Erythroblast (primary cell): ENCODE measurements at places on chromosomes 4 and X.

DNA sequence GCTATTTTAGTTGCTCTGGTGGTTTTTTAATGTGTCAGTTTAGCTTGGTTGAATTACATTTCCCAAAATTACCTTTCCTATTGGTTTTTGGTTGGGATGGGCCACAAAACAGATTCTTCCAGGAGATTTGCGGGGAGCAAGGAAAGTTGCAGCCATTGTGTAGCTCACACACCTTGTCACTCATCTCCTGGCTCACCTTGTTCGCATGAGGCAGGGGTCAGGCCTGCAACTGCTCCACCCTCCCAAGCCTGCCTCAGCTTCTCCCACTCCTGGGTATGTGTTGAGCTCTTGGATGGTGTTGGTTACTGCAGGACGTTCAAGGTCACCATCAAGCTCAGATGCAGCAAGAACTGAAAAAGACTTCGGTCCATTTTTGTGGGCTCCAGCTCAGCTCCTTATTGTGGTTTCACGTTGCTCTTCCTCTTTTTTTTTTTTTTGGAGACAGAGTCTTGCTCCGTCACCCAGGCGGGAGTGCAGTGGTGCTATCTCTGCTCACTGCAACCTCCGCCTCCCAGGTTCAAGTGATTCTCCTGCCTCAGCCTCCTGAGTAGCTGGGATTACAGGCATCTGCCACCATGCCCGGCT lies 95.6 kb upstream of the METTL14 start:
- no peak for DNase-seq

DNA sequence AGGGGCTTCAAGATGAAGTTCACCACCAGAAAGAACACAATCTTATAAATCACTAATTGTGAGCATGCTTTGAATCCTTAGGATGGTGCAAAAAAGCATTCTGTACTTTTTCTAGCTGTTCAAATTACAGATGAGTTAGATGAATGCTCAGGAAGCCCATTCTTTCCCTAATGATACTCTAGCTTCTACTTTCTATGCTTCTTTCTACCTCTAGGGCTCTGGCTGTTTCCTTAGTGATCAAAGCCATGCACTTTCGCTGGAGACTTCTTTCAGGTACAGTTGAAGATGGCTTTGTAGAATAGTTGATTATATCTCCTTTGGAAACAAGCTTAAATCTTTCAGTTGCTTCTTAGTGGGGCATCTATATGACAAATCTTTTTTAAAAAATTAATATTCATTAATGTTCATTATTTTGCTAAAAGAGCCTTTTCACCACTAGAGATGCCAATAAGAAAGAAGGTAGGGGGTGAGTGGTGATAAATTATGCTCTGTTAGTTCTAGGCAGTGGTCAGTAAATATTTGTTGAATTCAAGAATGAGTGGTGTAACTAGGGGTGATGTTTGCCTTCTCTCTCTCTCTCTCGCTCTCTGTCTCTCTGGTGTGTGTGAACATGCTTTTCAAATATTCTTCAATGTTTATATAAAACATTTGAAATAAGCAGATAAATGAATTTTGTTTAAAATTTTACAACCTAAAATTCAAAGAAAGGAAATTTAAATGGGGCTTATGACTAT lies 169.4 kb downstream of the GLUD2 start:
- no peak for DNase-seq

- no peak for DNase-seq
Observed at GRCh38 chrX:133493366-133493765, 78.1 kb upstream of the GPC4 start.

DNA sequence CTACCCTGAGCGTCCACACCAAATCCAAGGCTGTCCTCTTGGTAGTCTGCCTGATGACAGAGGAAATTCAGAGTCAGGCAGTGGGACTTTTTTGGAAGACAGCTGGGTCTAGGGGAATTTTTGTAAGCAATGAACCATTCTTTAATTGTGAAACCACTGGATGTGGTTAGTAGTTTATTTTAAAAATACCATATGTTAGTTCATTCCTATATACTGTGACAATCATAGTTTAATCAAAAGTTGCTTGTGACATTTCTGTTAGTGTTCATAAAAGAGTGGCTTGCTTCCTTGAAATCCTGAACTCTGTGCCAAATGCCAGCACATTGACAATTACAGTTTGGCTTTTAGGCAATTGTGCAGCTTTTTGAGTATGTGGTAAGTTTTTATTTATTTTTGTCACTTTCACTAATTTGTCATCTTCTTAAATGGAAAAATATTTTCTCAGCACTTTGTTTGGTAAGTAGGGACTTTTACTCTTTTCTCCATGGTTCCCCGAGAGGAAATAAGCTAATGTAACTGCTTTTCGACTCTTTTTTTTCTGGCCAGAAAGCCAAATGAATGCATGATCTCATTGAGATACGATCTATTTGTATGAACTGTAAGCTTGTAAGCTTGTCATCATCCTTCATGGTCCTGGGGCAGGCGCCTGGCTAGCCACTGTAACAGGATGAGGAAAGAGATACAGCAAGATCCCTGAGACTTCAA lies 72.6 kb upstream of the SLC4A4 start:
- DNase-seq: no peak

DNA sequence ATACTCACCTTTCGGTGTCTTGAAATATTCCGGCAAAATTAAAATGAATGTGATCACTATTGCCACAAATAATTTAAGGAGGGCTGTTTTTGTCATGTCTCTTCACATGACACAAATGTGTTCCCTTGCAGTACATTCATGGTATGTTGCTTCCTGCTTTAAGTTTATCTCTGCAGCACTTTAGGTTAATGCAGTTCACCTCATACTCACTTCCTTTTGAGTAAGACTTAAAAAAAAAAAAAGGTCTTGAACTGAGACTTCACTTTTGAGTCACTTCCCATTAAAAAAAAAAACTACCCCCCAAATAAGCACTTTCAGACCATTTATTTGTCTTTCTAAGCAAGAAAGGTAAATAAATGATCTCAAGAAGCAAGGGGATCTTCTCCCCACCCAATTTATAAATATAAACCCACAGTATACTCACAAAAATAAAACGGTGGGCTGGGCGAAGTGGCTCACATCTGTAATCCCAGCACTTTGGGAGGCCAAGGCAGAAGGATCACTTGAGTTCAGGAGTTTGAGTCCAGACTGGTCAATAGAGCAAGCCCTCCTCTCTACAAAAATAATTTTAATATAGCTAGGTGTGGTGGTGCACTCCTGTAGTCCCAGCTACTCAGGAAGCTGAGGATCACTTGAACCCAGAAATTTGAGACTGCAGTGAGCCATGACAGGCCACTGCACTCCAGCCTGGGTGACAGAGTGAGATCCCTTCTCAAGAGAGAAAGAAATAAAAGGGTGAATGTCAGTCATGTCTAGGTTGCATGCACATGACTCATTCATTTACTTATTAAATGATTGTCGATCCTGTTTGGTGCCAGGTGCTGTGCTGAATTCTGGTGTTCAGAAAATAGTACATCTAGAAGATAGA lies at the start of gene TMEM156:
TSS of gene TMEM156 (minus strand) at position 192 of the 868 bp plus-strand sequence. CDS start at position 96, 96 bp downstream.
- no peak for DNase-seq

DNA sequence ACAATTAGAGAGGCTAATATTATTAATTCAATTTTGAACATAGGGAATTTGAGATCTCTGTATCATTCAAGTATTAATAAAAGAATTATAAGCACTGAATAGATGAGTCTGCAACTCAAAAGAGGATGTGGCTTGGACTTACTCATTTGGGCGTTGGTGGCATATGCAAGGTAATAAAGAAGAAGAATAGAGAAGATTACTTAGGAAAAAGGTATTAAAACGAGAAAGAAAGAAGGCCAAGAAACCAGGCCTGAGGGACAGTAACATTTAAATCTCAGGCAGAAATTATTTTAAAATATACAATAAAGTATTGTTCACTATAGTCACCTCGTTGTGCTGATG lies 383.0 kb upstream of the INTU start:
- DNase-seq: no peak

DNA sequence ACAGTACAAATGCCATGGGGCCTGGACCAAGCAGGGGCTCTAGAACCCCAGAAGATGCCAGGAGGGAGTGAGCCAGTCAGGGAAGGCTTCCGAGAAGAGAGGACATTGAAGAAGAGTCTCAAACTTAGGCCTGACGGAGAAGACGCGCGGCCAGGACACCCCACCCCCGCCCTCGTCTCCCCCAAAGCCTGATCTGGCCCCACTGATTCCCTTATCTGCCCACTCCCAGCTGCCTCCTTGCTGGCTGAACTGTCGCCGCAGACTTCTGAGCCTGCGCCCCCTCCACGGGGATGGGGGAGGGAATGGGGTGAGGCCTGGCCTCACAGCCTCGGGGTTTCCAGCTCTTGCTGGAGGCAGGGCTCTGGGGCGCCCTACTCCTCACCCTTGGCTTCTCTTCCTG lies 3.6 kb upstream of the GATA1 start:
- DNase-seq: peak; percentile 95

- DNase-seq: no peak
Observed at GRCh38 chr4:79604152-79604551, 196.1 kb upstream of the GK2 start.

DNA sequence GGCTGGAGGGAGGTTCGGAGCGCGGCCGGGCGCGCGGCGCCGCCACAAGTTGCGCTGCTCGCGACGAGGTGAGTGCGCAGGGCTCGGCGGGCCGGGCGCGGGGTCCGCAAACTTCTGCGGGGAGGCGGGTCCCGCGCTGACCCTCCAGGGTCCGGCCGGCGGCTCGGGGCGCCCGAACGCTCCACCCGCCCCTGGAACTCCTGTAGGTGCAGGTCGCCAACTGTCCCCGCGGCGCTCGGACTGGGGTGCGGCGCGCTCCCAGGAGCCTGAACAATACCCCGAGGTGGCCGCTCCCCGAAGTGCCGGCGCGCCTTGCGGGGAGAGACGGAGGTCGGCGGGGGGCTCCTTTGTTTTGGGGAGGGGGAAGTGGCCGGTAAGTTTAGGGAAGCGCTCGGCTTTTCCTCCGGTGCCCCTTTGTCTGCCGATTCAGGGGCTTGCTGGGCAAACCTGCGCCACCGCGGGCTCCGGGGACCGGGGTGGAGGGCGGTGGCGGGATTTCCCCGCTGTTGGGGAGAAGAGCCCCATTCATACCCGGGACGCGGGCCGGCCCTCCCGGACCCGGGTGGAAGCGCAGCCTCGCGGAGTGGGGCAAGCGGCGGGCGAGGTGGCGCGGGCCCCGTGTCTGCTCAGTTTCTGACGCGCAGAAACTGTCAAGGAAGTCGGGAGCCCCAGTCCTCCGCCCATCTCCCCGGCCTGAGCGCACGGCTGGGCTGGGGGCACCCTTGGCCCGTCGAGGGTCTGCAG lies 694 bp downstream of the TBL1X start:
- peak; percentile 65 for DNase-seq

DNA sequence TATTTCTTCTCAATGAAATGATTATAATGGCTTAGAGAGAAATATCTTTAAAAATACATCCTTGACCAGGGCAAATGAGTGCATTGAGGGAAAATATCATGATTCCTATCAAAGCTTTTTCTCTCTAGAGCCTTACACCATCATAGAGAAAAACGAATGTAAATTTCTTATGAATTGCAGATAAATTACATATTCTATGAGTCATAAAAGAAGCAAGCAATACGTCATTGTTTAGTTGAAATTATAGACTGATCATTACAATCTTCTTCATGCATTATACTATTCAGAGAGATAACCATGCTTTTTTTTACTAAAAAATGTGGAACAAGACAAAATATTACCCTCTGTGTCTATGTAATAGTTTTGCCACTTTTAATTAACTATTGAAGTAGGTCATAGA lies 100.9 kb upstream of the RXFP1 start:
- DNase-seq: no peak

DNA sequence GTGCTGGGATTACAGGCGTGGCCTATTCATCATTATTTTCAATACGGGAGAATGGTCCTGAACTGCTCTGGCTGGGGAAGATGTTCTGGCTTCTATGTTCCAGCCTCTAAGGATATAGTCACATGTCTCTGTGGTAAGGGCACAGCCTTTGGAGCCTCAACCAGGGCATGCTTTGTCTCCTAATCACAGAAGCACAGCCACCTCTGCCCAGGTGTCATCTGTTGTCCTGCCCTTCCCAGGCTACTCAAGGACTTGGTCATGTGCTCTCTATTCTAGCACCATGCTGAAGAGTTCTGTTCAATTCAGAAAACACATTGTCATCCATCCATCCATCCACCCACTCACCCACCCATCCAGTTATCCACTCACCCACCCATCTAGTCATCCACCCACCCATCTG lies 29.5 kb downstream of the ASMTL start:
- no peak for DNase-seq

DNA sequence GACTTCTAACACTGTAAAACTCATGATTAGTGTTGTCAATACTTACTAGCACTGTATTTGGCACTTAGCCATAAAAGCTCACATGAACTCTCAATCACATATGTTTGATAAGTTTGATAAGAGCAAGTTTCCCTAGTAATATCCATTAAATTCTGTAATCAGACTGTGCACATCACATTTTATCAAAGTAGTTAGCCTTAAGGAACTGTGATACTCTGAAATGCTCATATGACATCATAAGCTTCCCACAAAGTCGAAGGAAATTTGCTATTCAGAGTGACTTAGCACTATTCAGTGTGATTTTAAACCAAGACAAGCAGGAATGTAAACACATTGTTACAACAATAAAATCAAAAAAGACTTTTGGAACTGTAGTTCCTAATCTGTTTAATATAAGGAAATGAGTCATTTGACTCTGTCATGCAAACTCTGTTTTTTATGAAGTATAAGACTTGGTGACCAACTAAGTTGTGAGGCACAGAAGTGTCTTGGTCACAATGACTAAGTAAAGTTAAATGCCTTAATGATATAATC lies 6.7 kb downstream of the SLC7A11 start:
- DNase-seq: peak; percentile 85

GRCh38 chrX:103215425-103215991 lies 600 bp downstream of the BEX4 start:
- peak; percentile 63 for DNase-seq

- peak; percentile 70 for DNase-seq
Observed at GRCh38 chrX:38803243-38803587, 2.0 kb downstream of the MID1IP1 start.

- DNase-seq: peak; percentile 52
Observed at GRCh38 chr4:38385093-38386004, 278.6 kb upstream of the KLF3 start.

DNA sequence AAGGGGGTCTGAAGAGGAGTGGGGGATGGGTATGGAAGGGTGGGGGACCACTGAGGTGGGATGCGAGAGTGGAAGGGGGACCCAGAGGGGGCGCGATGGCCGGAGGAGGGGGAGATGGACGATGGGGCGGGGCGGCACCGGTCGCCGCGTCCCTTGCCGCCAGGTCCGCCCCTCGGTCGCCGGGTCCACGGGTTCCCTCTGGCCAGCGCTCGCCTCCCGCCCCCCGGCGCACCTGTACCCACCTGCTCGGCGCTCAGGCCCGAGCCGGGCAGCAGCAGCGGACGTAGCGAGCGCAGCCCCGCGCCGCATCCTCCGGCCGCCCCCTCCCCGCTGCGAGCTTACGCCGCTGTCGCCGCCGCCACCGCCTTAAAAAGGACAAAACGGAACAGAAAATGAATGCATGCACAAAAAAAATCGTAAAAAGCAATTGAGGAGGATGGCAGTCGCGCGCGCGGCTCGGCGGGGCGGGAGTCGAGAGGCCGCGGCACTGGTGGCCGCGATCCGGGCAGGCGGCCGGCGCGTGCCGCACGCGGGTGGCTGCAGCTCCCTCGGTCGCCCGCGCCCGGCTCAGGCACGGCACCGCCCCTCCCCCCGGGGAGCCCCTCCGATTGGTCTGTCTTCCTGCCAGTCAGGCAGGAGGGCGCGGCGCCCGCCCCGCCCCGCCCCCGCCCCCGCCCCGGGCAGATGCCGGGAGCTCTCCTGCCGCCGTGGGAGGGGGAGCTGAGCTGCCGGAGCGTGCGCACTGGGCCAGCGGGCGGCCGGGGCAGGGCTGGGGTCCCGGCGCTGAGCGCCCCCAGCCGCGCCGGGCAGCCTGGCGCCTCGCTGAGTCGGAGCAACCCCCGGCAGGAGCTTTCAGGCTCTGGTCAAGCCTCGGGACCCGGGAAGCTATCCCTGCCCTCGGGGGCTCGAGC lies at the start of gene JAKMIP1:
TSS of gene JAKMIP1 (minus strand) at position 539 of the 911 bp plus-strand sequence. CDS start 87,699 bp downstream, outside the sequence.
- DNase-seq: peak; percentile 64

GRCh38 chr4:101707596-101707995 lies 82.9 kb upstream of the BANK1 start:
- no peak for DNase-seq
